Caki2 (cell line): ENCODE measurements at places on chromosomes 11 and 22. TPM values are rescaled to one million over a fixed set of nuclear protein-coding genes. Genes with fewer than 3 reads are reported as not detected.

GRCh38 chr11:79453617-79454016 lies 12.8 kb upstream of the TENM4 start:
- DNase-seq, result no peak

DNA sequence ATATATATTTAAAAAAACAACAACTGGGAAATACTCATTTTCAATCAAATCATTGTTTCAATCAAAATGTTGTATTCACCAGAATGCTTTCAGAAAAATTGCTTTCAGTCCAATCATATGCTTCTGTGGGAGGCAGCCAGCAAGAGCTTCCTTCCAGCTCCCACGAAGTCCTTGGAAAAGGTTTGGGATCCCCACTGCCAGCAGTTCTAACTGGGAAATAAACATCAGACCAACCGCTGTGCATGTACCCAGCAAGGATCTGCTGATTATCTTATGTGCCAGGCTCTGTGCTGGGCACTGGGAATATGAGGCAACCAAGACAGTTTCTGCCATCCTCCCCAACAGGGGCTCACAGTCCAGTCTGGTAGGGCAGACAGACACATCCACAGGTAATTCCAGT lies 10.8 kb downstream of the RPS13 start:
- no peak for DNase-seq

DNA sequence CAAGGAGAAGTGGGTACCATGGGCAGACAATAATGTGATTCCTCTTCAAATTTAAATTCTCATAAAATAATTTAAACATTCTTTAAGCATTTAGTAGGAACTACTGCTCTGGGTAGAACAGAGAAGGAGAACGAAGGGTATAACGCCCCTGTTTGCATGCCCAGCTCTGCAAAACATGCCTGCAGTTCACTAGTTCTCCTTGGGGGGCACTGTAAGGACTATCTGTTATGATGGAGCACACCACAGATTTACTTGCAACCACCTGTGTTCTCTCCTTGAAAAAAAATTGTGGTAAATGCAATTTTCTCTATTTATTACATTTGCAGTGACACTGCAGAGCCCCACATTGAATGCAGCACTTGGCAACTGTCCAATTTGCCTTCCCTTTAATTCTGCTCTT lies 100.3 kb downstream of the GUCY1A2 start:
- no peak for DNase-seq

DNA sequence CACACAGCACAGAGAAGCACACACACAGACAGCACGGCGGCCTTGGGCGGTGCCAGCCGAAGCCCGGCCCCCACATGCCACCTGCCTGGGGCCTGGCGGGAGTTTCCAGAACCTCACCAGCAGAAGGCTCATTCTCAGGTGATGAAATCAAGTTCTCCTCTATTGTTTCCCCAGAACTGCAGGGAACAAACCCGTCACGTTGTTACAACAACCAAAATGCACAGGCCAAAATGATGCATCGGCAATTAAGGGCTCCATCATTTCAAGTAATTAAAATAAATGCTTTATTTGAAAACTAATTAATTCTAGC lies 30.8 kb downstream of the GNB1L start:
- no peak for DNase-seq

DNA sequence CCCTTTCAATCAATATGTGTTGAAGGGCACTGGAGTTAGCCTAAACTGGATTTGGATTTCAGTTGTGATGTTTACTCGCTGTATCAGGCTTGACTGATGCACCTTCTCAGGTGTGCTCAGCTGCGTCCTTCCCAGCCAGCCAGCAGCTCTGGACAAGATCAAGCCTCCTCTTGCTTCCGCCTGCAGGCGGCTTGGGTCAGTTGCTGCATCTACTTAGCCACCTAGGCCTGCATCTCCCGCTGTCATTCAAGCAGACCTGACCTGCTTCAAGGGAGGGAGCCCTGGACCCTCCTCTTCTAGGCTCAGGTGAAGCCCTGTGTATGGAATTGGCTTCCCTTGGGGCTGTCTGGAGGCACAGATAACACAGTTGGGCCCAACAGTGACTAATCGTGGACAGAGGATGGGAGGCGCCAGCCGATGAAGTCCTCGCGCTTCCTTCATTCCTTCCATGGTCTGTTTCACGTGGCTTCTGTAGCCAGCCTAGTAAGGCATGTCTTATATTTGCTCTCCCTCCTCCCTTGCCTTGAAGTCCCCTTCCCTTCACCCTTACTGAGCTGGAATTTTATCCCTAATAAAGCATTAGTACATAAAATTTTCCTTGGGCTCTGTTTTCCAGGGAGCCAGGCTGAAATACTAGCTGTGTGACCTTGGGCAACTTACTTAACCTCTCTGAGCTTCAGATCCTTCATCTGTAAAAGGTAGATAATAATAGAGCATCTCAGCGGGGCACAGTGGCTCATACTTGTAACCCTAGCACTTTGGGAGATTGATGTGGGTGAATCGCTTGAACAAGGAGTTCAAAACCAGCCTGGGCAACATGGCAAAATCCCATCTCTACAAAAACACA lies 2.1 kb upstream of the LHFPL7 start:
- no peak for DNase-seq

DNA sequence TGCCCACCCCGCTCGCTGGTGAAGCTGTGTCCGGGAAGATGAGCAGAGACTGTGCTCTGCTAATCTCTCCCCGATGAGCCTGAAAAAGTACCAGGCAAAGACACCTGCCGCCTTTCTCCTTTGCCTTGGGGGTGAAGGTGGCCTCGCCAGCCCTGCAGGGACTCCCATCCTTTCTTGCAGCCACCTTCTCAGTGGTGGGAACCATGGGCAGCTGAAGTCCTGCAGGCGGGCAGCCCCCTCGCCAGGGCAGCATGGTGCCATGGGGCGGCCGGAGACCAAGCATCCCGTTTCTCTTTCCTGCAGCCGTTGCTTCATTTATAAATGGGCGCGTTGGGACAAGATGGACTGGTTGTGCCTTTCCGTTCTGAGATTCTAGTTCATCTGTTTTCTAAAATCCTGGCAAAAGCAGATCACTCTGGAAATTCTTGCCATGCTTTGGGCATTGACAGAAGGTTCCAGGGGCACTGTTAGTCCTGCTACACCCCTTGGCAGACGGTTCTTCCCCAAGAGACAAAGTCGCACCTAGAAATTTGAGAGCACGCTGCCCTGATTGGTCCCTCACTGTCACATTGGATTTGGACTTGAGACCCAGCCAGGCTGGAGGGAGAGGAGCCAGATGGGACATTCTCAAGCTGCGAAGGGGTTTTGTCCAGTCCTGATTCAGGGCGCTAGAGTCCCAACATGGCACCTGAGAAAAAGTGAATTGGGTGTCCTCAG lies 7.5 kb downstream of the CTTN start:
- no peak for DNase-seq

GRCh38 chr11:110525883-110526282 lies 96.1 kb downstream of the FDX1 start:
- no peak for DNase-seq

GRCh38 chr11:89327885-89328284 lies 150.2 kb downstream of the TYR start:
- DNase-seq, result no peak

GRCh38 chr11:120401506-120401905 lies 65.3 kb downstream of the ARHGEF12 start:
- no peak for DNase-seq

GRCh38 chr11:16780146-16780545 lies 41.7 kb downstream of the C11orf58 start:
- DNase-seq, result no peak

DNA sequence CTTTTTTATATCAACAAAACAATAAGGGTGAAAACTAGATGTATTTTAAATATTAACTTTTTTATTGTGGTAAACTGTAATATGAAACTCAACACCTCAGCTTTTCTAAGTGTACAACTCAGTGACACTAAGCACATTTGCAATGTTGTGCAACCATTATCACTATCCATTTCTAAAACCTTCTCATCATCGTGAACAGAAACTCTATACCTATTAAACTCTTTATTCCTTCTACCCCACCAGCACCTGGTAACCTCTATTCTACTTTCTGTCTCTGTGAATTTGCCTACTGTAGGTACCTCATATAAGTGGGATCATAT lies 9.4 kb downstream of the HORMAD2 start:
- peak; percentile 29 for DNase-seq

- DNase-seq, result no peak
Measured at GRCh38 chr11:46235777-46236688, 41.4 kb upstream of the CREB3L1 start.

DNA sequence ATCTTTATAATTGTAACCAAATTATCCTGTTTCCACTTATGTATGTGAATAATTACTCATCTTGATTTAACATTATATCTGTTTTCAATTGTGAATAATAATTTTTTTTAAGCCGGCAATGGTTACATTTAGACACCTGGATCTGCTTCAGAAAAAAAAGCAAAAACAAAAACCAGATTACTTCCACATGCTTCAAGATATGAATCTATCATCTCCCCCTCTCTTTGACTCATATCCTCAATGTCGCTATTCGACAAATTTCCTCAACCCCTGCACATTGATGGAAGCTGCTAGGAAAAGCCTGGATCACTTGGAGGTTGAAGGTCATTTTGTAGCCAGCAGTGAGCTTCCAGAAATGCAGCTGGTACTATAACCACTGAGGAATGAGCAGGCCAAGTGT lies 42.7 kb downstream of the SLC1A2 start:
- DNase-seq, result no peak

GRCh38 chr11:59212744-59213631 lies at the start of gene MPEG1:
Gene MPEG1, minus strand, starts transcription at chr11:59212927. Its CDS starts 62 bp downstream, at chr11:59212865.
- DNase-seq, result no peak

- DNase-seq, result no peak
Measured at GRCh38 chr11:133122256-133122655, 410.0 kb downstream of the OPCML start.

DNA sequence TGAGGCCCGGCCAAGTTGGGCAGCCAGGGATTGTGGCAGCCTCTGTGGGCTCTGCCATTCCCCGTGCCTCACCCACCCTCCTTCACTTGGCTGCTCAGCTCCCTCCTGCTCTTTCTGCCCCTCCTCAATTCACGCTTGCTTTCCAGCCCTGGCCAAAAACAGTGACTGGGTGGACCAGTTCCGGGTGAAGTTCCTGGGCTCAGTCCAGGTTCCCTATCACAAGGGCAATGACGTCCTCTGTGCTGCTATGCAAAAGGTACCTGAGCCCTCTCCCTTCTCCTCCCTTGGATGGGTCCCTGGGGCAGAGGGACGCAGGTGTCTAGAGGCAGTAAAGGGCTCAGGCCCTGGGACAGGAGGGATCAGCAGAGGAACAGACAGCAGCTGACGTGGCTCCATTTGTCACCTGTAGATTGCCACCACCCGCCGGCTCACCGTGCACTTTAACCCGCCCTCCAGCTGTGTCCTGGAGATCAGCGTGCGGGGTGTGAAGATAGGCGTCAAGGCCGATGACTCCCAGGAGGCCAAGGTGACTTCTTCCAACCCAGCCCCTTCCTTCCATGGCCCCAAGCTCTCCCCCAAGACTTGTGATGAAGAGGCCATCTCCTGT lies 2.7 kb downstream of the FREY1 start:
- DNase-seq, result no peak

- DNase-seq, result peak; percentile 28
Measured at GRCh38 chr11:94132152-94132558, 3.5 kb downstream of the PANX1 start.

DNA sequence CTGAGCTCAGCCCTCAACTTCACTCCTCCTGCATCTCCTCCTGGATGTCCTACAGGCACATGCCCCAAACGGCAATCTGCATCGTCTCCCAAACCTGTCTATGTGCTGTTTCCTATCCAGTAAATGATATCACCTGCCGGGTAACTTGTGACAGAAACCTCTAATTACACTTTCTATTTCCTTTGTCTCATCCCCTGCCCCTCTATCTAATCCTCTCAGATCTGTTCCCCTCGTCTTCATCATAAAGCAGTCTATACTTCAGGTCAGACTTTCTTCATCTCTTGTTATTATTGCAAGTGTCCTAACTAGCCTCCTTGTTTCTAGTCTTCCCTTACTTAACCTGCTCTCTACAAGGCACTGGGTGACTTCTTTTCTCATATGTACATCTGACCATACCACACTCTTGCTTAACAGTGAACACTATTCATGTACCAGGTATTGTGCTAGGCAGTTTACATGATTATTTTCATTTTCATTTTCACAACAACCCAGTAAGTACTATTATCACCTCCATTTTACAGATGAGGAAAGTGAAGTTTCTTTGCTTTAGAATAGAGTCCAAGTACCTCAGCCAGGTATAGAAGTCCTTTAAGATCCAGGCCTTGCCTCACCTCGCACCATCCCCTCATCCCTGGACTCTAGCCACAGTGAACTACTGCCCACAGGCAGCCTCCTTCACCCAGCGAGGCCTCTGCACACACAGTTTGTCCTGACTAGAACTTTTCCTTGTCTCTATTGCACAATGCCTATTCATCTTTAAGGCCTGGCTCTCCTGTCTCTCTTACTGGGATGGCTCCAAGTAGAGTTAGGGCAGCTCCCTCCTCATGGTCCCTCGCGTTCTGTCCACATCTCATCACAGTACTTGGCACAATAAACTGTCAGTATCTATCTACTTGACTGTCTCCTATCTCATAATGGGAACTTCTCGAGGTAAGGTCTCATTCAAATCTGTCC lies 22.1 kb upstream of the UCP3 start:
- no peak for DNase-seq

- DNase-seq, result no peak
Measured at GRCh38 chr22:36469094-36469710, 12.2 kb downstream of the TXN2 start.

DNA sequence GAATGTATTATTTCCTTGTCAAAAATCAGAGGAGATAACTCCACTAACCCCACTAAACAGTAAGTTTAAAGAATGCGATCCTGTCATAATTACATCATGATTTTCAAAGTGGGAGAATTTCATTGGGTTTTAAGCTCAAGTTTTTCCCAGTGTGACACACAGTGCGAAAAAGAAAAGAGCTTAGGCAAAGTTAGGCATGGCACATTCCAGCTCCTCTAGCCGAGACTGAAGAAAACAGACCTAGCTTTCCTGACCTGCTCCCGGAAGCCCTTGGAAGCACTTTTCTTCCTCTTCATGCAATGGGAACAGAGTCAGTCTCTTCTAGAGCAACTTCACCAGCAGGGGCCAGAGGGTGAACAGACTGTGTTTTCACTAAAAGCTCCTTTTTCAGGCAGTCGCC lies 76.6 kb upstream of the AKIP1 start:
- no peak for DNase-seq

GRCh38 chr11:90874281-90874680 lies 651.4 kb upstream of the CHORDC1 start:
- DNase-seq, result no peak

- DNase-seq, result peak; percentile 79
Measured at GRCh38 chr11:6473451-6474412, at the start of gene TRIM3. Gene TRIM3, minus strand, starts transcription at chr11:6473941. Its CDS starts 8,246 bp downstream, at chr11:6465695.

DNA sequence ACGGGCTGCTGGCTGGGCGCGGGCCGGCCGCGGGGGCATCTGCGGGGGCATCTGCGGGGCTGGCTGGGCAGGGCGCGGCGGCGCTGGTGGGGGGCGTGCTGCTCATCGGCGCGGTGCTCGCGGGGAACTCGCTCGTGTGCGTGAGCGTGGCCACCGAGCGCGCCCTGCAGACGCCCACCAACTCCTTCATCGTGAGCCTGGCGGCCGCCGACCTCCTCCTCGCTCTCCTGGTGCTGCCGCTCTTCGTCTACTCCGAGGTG lies 194 bp downstream of the DRD4 start:
- DNase-seq, result no peak

Gene FOSL1
- total RNA-seq, result 67.3 and 80.4 TPM in 2 replicates

Gene MS4A3
- total RNA-seq, result not detected in 2 replicates

Gene OR5B2
- total RNA-seq, result not detected in 2 replicates

Gene KLHL35
- not detected in 2 replicates for total RNA-seq

Gene SCGB2A2
- not detected in 2 replicates for total RNA-seq

Gene KCNQ1
- total RNA-seq, result 3.9 TPM in 1 of 2 replicates, not detected in the other

Gene XKR3
- total RNA-seq, result not detected in 2 replicates

Gene RIMBP3C
- total RNA-seq, result 0.20 and 3.6 TPM in 2 replicates

Gene TAGLN
- 0.54 and 0.72 TPM in 2 replicates for total RNA-seq

Gene POU2AF2
- total RNA-seq, result not detected in 2 replicates

Gene RASL10A
- not detected in 2 replicates for total RNA-seq

Gene GLB1L3
- not detected in 2 replicates for total RNA-seq
